Left lobe of liver (tissue), 2 donors: ENCODE measurements at places on chromosomes 7 and 10.

DNA sequence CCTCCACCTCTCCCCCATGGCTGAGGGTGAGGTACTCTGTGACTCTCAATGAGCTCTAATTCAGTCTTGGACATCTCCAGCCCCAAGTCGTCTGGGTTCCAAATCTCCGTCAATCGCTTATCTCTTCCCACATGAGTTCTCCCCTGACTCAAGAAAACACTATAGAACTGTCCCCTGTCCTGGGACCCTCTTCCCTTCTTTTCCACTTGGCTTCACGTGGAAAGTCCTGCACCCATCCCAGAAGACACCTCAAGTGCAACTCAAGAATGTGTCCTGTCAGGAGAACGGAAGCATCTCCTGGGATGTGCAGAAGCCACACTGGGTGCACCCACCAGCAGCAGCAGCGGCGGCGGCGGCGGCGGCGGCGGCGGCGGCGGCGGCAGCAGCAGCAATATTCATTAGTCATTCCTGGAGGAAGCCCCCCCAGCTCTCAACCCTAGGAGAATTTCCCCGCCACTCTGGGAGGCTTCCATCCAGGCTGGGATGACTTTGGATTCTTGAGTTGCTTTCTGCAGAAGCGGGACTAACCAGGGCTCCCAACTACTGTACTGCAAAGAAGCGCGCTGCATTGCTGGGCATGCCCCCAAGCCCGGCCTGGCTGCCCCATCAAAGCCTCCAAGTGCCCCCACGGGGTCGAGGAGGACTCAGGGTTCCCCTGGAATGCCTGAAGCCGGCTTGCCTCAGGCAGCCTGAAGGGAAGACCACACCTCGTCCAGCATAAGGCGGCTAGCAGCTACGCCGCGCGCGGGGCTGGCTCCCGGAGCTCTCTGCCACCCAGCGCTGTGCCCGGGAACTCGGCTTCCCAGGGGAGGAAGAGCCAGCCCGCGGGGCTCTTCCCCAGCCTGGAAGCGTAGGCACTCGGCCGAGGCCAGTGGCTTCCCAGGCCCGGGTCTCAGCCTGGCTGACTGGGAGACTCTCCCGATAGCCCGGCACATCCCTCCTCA, 1.0 kb downstream of the CRTAC1 start:
- no peak for DNase-seq

DNA sequence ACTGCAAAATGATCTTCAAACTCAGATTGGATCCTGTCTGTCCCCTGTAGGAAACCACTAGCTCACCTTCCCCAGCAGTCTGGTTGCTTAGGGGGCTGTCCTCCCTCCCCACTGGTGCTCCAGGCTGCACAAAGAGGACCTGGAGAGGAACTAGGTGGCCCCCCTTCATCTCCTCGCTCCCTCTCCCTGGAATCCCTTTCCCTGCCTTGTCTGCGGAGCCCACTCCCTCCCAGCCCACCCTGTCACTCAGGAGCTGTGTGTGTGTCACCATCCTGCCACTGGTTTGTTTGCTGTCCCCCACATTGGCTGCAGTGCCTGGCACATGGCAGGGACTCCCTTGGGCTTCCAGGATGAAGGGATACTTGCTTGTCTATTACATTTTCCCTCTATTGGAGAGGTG, 35.5 kb upstream of the ZMIZ2 start:
- no peak for DNase-seq

DNA sequence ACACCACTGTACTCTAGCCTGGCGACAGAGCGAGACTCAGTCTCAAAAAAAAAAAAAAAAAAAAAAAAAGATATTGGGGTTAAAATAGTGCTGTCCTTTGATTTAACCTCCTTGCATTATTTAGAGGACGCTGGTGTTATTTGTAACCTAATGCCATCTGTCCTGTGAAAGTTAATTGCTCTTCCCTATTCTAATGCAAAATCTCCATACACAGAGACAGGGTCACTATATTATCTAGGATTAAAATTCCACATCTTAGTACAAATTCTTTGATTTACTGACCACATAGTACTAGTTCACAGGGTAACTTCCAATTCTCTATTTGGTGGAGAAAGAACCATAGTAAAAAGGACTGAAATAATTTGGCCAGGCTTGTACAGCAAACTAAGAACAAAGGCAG, 184.2 kb upstream of the STEAP4 start:
- no peak for DNase-seq

- no peak for DNase-seq
Measured at GRCh38 chr7:87596696-87597095, 4.0 kb downstream of the ABCB1 start.

GRCh38 chr10:96700374-96701099, 19.8 kb downstream of the PIK3AP1 start:
- no peak for DNase-seq

DNA sequence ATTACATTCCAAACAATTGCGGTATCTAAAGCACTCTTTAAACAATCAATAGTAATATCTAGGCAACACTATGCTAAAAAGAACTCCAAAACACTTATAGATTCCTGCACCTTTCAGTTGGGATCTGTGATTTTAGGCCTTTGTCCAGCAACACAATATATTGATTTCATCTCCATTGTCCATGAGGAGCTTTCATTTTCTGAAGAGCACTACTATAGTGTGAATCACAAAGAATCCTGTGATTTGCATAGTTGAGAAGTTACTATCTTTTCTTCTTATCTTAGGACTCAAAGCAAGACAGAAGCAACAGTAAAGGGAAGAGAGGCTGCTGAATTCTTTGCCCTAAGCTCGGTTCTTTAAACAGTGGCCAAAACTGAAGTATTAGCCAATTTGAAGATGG, 846.8 kb downstream of the IPMK start:
- no peak for DNase-seq

- DNase-seq = no peak
Measured at GRCh38 chr7:24438232-24438631, 135.0 kb upstream of the PALS2 start.

DNA sequence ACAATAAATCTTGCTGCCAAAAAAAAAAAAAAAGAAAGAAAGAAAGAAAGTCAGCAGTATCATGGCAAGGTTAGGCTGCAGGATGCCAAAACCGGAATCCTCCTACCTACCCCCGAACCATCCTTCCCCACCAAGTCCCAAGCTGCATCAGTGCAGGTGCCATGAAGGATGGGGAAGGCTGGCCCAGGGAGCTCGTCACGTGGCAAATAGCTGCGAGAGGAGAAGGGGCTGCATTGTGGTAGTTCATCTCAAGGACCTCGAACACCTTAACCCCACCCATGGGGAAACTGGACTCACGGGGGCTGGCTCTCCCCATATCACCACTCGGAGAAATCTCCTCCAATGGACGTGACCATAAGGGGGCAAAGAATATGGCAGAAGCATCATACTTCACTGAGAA, 86.2 kb downstream of the TACC2 start:
- DNase-seq = no peak

- DNase-seq = peak; percentile 34
Measured at GRCh38 chr7:157466867-157467261, 130.1 kb downstream of the DNAJB6 start.
